Thoracic aorta (tissue), 2 donors: ENCODE measurements at places on chromosomes 5 and 9.

- no peaks in the 10 kb centered on the region for H3K4me1 ChIP-seq
- H3K27ac ChIP-seq, result no peak overlapping the region
- no peaks in the 10 kb centered on the region for H3K27me3 ChIP-seq
- no peak overlapping the region for H3K4me3 ChIP-seq
- DNase-seq, result no peak
Measured at GRCh38 chr9:134220311-134220710, 55.9 kb upstream of the RNU6ATAC start.

GRCh38 chr5:168209244-168209995, 82.0 kb upstream of the WWC1 start:
- H3K36me3 ChIP-seq, result no peaks in the 10 kb centered on the region
- H3K4me1 ChIP-seq, result peaks cover 6% of the 10 kb centered on the region
- no peak overlapping the region for H3K4me3 ChIP-seq
- H3K27ac ChIP-seq, result no peak overlapping the region
- DNase-seq, result no peak

GRCh38 chr5:122415030-122415800, 103.2 kb downstream of the SNCAIP start:
- no peaks in the 10 kb centered on the region for H3K36me3 ChIP-seq
- DNase-seq, result no peak
- H3K27me3 ChIP-seq, result no peaks in the 10 kb centered on the region
- H3K4me3 ChIP-seq, result no peak overlapping the region

GRCh38 chr5:135649435-135649834, 70.6 kb upstream of the CXCL14 start:
- H3K36me3 ChIP-seq, result no peaks in the 10 kb centered on the region
- no peak for DNase-seq
- H3K27me3 ChIP-seq, result no peaks in the 10 kb centered on the region

DNA sequence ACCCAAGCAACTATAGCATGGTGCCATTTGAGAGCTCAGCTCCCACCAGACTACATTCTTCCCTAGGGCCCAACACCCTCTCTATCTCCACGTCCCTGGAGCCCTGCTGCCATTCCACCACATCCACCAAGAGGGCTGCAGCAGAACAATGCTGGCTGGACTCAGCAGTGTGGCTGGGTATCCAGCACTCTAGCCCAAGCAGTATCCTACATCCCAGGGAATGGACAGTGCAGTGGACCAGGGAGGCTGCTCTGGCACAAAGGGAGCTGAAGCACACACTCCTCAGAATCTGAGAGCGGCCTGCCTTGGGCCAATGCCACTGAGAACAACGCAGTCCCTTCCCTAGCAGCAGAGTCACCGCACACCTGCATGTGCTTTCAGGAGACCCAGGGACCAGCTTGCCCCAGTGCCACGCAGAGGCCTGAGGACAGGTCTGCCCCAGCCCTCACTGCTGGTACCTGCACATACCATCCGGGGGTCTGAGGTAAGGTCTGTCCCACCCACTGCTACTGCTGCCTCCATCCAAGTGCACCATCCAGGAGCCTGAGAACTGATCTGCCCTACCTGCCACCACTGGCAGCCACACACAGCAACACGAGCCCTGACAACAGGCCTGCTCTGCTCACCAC, 95.9 kb downstream of the ZDHHC21 start:
- no peak overlapping the region for H3K4me3 ChIP-seq
- no peak overlapping the region for H3K27ac ChIP-seq
- H3K4me1 ChIP-seq, result no peaks in the 10 kb centered on the region
- no peak for DNase-seq
